Suppressor macrophage treated with lipopolysaccharide for 4 hours (primary cell): ENCODE measurements at places on chromosomes 7 and 10.

- peak; percentile 85 for DNase-seq
These were observed 126.1 kb downstream of the PFKFB3 start for GRCh38 chr10:6328699-6329423.

GRCh38 chr10:57799625-57800024, 468.1 kb downstream of the IPMK start:
- DNase-seq: no peak

GRCh38 chr10:88661577-88661976, 2.7 kb upstream of the LIPF start:
- no peak for DNase-seq

GRCh38 chr10:94230134-94230785, 132.5 kb downstream of the NOC3L start:
- no peak for DNase-seq

GRCh38 chr7:101824440-101824839, 7.0 kb downstream of the CUX1 start:
- no peak for DNase-seq

DNA sequence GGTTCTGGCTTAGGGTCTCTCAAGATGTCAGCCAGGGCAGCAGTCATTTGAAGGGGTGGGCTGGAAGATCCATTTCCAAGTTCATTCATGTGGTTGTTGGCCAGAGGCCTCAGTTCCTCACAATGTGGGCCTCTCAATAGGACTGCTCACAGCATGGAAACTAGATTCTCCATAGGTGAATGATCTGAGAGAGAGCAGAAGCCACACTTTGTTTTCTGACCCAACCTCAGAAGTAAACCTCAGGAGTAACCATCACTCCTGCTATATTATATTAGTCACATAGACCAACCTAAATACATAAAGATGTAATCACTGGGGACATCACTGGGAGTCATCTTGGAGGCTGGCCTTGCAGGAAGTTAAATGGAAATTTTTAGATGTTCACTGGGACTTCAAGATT, 42.2 kb downstream of the GBF1 start:
- DNase-seq: no peak

- DNase-seq: no peak
These were observed 68.2 kb downstream of the TFEC start for GRCh38 chr7:115962340-115962739.

- no peak for DNase-seq
These were observed 213.7 kb downstream of the TWIST1 start for GRCh38 chr7:18903695-18904094.

- no peak for DNase-seq
These were observed 63.1 kb downstream of the ZNRF2 start for GRCh38 chr7:30347226-30348082.

DNA sequence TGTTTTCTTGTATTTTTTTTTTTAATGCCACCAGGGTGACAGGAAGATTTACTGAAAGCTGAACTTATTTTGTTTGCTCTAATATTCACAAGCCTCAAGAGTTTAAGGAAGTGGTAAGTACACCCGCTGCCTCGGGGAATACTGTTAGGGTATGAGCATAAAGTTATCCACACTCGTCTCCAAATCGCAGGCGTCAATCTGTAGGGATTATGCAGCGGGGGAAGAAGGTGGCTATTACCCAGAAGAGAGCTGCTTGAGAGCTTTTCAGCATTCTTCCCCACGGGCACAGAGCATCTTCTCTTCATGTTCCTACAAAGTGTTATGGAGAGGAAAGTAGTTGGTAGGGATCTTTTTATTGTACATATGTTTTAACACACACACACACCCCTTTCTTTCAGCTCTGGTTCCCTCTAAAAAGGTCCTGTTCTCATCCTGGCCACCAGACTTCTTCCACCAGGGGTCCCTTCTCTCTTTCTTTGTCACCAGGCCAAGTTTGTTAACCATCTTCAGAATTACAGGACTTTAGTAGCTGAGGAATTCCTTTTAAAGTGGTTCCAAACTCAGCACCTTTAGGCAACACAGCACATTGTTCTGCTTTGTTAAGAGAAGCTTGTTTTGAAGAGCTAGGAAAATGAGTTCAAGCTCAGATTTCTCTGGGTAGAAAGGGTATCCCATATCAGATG, 411.6 kb upstream of the GALNT17 start:
- peak; percentile 4 for DNase-seq

- DNase-seq: no peak
These were observed 13.6 kb downstream of the MICU1 start for GRCh38 chr10:72612203-72612826.

DNA sequence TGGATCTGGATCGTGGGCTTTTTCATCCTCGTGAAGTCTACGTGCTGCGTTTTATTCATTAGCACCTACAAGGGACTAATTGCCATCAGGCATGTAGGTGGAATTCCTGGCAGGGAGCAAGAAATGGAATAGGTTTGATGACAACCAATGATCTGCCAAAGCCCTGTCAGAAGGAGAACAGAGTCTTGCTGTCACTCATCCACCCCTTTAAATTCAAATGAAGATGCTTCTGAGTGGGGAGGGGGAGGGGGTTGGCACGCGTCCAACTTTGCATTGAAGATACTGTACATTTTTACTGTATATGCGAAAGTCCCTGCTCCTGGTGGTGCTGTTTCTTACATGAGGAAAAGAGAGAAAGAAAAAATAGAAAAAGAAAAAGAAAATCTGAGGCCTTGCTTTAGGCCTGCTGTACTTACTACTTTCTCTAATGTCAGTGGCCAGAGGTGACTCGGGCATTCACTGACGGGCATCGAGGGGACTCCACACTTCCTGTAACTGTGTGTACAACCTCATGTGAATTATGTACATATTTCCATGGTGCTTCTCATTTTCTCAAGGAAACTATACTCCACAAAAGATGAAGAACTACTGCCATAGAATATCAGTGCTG, 569.1 kb downstream of the INHBA start:
- no peak for DNase-seq

- DNase-seq: no peak
These were observed 107.9 kb upstream of the FAM180A start for GRCh38 chr7:135856356-135857144.

GRCh38 chr7:55170335-55171069, 151.7 kb downstream of the EGFR start:
- DNase-seq: no peak

DNA sequence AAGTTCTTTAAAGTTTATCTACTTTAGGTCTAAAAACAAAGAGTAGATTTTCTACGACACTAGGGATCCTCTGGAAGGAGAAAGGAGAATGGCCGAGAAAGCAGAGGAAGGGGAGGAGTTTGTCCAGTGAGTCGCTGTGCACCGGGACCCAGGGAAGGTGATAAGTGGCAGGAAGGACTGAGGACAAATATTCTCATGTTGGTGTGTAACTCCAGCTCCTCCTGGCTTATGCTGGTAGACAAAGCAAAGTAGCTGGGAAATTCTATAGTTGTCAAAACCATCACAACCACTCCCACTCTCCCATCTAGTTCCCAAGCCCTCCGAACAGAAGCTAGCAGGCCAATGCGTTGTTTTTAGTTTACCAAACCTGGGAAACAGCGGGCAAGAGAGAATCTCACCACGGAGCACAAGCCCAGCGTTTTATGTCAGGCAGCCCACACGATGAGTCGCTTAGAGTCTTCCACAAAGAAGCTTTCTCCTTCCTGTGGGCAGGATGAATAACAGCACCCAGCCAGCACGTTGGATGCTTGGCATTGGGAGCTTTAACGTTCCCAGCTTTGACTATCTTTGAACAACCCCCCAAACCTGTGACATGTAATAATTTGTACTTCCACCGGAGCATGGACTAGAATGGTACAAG, 32.9 kb upstream of the JCAD start:
- no peak for DNase-seq

GRCh38 chr7:132430861-132431822, 145.1 kb downstream of the PLXNA4 start:
- DNase-seq: no peak

DNA sequence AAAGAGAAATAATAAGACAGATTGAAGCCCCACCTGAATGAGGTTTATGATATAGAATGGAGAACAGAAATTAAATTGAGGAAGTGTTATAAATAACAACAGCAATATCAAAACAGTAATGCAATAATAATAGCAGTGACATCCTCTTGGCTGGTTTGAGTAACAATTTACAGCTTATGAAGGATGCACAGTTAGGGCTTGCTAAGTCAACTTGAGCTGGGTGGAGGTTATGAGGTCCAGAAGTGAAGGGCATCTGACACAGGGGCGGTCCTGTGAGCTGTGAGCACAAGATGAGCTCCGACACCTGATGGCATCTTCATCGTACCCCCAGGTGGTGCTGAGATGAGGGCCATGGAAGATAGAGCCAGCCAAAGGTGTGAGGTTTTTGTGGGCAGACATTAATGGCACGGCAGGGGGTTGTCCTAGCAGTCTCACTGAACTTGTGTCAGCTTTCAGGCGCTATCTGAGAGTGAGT, 30.5 kb downstream of the ARHGAP22 start:
- DNase-seq: peak; percentile 29

GRCh38 chr7:153832160-153832559, 220.0 kb upstream of the DPP6 start:
- DNase-seq: no peak

GRCh38 chr7:1324028-1324900, 91.6 kb downstream of the UNCX start:
- DNase-seq: no peak

GRCh38 chr10:124705381-124705740, 38.8 kb downstream of the FAM53B start:
- no peak for DNase-seq

GRCh38 chr7:149147752-149148653, 750 bp downstream of the ZNF398 start:
- DNase-seq: peak; percentile 62

- no peak for DNase-seq
These were observed 72.1 kb downstream of the GLI3 start for GRCh38 chr7:42164881-42165428.
